ENCODE measurements at places on chromosomes 11 and 22. TPM values are rescaled to one million over a fixed set of nuclear protein-coding genes. Genes with fewer than 3 reads are reported as not detected.

SMIM35 gene
- total RNA-seq: not detected

OR5AL1 gene
- not detected for total RNA-seq

TMPRSS5 gene
- 4.9 TPM for total RNA-seq

SCUBE2 gene
- 139 TPM for total RNA-seq

MS4A12 gene
- total RNA-seq: 3.9 TPM

PNPLA5 gene
- not detected for total RNA-seq

SCGB1A1 gene
- total RNA-seq: not detected

TBCEL gene
- 31.8 TPM for total RNA-seq

ACRV1 gene
- not detected for total RNA-seq

SIRT3 gene
- total RNA-seq: 21.4 TPM

RAG2 gene
- not detected for total RNA-seq

TALDO1 gene
- 239 TPM for total RNA-seq

CACNA1I gene
- 0.33 TPM for total RNA-seq

MMP10 gene
- total RNA-seq: not detected

PSMA1 gene
- 116 TPM for total RNA-seq

HBD gene
- not detected for total RNA-seq

GDPD4 gene
- total RNA-seq: not detected

KRTAP5-2 gene
- total RNA-seq: not detected

SERHL2 gene
- total RNA-seq: 64.2 TPM

PGM2L1 gene
- 6.6 TPM for total RNA-seq

MS4A6E gene
- total RNA-seq: not detected

APOL4 gene
- 4.9 TPM for total RNA-seq

OR8D4 gene
- total RNA-seq: not detected

CYP2D6 gene
- 2.0 TPM for total RNA-seq

KCNK7 gene
- total RNA-seq: 0.33 TPM

FLRT1 gene
- not detected for total RNA-seq

APLNR gene
- total RNA-seq: 3.3 TPM

ACTN3 gene
- 0.16 TPM for total RNA-seq

KREMEN1 gene
- 13.5 TPM for total RNA-seq

HEPHL1 gene
- 0.33 TPM for total RNA-seq

MS4A1 gene
- total RNA-seq: 1.5 TPM

GGTLC3 gene
- total RNA-seq: not detected

NCAM1 gene
- total RNA-seq: 3.6 TPM

MAPK8IP2 gene
- total RNA-seq: 1.9 TPM

LDHAL6A gene
- not detected for total RNA-seq

OLFML1 gene
- 11.9 TPM for total RNA-seq

TSSK2 gene
- total RNA-seq: not detected

EHF gene
- 132 TPM for total RNA-seq

TYMP gene
- total RNA-seq: 115 TPM

OR52E8 gene
- total RNA-seq: not detected

APOL6 gene
- 21.2 TPM for total RNA-seq

CLTCL1 gene
- total RNA-seq: 2.8 TPM

FAM83F gene
- 15.5 TPM for total RNA-seq

OR52N4 gene
- not detected for total RNA-seq

MRPL11 gene
- 42.3 TPM for total RNA-seq

RBMXL2 gene
- not detected for total RNA-seq

OVOL1 gene
- 3.6 TPM for total RNA-seq

C11orf86 gene
- total RNA-seq: not detected

SULT4A1 gene
- total RNA-seq: 0.98 TPM
